IMR-90 (cell line): ENCODE measurements at places on chromosomes 7 and 10.
A peak's percentile ranks its signal among the peaks of the same experiment; 100 is the strongest.

DNA sequence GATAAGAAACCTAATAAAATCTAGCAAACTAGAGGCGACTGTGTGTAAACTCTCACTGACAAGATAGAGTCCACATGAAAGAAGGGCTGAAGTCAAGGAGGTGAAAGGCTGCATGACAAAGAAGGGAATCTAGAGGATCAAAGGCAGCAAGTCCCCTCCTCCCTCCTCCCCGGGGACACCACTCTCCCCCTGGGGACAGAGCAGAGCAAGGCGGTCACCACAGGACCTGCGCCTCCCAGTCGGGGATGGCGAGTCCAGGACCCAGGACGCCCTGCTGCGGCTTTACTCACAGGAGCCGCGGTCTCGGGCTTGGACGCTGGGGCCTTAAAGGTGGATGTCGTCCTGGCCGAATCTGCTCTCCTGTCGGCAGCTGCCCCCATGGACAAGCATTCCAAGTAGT lies 22.4 kb downstream of the BRI3 start:
- DNase-seq = no peak

- DNase-seq = no peak
Measured at GRCh38 chr7:42212541-42213090, 24.4 kb downstream of the GLI3 start.

- DNase-seq = no peak
Measured at GRCh38 chr10:65769828-65770227, 1156.0 kb upstream of the LRRTM3 start.

GRCh38 chr7:11609096-11609670 lies 222.8 kb downstream of the THSD7A start:
- DNase-seq = no peak

DNA sequence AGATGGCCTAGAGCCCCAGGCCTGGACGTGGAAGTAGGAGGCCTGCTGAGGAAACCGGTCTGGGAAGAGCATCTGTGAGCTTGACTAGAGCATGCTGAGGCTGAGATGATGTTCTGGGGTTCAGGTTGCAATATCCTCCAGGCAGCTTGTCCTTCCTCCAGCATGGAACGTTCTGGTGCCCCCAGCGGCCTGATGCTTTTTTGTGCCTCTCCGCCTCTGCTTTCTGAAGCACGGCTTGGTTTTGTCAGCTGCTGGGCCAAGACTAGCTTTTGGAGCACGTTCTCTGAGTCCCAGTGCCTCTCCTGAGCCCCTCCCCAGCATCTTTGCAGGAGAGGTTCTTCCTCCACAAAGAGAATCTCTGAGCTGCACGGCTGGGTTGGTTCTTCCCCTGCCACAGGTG lies 682.0 kb upstream of the FOXK1 start:
- DNase-seq = no peak

- DNase-seq = no peak
Measured at GRCh38 chr7:157013602-157014549, 3.4 kb upstream of the MNX1 start.

- DNase-seq = no peak
Measured at GRCh38 chr7:115995701-115996100, 34.9 kb downstream of the TFEC start.

DNA sequence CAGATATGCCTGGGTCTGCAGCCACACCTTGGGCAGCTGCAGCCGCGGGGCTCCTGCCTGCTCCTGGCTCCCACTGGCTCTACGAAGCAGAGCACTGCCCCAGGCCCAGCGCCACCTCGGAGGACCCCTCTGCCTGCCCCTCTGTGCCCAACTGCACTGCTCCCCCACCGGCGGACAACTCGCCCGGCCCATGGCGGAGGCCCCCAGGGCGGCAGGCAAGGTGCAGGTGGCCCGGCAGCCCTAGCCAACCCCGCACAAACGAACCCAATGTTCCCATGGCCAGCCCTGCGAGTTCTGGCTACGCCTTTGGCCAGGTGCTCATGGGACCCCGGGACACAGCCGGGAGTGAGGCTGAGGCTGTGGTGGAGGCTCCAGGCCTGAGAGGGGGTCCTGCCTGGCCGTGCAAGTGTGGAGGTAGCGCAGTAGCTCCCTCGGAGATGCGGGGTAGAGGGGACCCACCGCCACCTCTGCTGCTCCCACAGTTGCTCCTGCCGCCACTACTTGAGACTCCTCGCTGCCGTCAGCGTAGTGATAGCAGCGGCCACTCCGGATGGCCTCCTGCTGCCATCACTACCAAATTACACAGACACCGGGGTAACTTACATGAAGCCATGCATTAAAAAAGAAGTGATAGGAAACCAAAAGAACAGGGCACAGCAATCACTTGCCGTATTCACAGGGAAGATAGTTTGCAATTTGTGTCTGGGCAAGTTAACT lies 97.3 kb upstream of the SP4 start:
- no peak for DNase-seq

- DNase-seq = no peak
Measured at GRCh38 chr10:36266923-36267322, 624.8 kb upstream of the FZD8 start.

- peak; percentile 42 for DNase-seq
Measured at GRCh38 chr7:80581486-80582260, 56.8 kb upstream of the CD36 start.

DNA sequence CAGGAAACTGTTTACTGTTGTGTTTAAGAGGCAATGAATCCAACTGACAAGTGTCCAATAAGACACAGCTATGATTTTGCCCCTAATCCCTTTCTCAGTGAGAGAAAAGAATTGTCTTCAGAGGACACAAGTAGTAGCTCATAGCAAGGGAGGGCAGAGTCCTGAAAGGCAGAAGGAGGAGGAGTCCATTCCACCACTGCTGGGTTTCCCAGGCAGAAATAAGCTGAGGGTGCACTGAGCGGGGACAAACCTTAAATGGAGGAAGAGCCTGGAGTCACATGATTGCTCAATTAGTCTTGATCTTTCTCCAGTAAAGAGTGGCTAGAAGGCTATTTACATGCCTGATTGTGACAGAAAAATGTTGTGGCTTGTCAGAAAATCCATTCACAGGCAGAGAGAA lies 573.8 kb downstream of the POM121L12 start:
- DNase-seq = no peak

GRCh38 chr7:18425227-18425626 lies 70.3 kb upstream of the HDAC9 start:
- no peak for DNase-seq

GRCh38 chr10:110305767-110306451 lies 1.2 kb upstream of the SMNDC1 start:
- peak; percentile 95 for DNase-seq

DNA sequence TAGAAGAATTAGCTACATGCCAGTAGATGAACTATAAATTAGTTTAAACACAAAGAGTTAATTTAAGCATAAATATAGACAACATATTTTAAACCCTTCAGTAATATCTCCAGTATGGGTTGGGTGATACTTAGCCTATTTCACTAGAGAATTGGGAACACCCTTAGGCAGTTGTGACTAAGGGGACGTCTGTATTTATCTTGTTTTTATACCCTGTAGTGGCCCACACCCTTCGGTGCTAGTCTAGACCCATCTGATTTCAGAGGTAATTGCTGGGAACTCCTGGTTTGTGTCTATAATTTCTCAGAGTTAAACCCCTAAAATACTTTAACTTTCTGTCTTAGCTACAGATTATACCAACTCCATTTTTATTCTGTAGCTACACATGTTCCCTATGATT lies 11.5 kb upstream of the STEAP4 start:
- DNase-seq = no peak

DNA sequence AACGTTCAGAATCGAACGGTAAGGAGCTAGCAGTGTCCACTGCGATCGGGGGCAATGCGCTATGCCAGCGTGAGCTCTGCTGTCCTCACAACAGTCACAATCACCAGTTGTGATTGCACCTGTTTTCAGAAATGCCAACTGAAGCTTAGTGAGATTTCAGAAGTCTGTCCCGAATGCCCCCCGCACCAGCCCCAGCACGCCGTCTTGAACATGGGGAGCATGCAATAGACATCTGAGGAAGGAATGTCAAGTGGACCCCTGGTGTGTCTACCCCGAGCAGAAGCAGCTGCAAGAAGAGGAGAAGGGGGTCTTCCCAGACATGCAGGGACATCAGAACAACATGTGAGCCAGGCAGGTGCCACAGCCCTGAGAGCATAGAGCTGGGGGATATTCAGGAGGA lies 125.7 kb upstream of the CHST15 start:
- DNase-seq = no peak

DNA sequence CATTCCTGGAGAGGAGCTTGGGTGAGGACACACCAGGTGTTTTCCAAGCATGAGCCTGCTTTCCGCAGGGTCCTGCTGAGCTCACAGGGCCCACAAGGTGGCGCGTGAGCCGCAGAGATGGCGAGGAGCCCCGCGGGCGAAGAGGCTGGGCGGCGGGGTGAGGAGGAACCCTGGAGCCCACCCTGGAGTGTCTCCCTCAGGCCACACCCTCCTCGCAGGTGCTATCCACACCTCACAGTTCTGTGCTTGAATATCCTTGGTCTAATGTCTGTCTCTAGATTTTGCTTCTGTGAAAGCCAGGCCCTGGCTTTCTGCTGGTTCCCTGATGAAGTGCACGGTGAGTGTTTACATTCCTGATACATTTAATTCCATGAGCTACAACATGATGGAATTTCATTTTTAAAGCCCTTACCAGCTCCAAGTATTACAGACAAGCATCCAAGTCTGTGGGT lies 433.6 kb downstream of the ACTR3B start:
- DNase-seq = no peak

- peak; percentile 69 for DNase-seq
Measured at GRCh38 chr7:95476904-95477594, 8.7 kb upstream of the ASB4 start.

DNA sequence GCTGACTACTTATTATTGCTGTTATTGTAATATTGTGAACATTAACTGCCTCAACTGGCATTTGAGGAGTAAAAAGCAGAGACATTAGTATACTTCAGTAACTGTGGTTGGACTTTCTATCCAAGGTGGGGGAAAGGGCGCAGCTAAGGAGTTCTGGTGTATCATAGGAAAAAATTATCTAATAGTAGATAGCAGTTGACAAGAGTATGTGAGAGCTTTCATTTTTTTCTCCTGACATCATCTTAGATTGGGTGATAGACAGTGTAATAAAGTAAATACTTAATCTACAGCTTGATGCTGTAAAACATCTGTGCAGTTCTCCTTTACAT lies 68.9 kb downstream of the PHTF2 start:
- DNase-seq = peak; percentile 41

DNA sequence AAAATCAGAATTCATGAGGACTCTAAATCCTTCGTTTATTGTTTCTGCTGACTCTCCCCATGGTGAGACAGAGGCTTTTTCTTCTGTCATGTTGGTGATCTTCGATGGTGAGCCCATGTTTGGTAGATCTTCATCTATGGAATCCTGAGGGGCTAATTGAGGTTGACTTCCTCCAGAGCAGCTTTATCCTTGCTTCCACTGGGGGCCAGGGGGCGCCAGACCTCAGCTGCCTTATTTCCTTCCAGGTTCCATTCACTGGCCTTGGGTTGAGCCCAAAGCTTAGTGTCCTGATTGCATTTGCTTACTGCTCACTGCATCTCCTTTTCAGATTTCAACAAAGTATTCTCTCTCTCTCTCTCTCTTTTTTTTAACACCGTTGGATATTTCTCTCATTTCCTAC lies 80.7 kb downstream of the GCC1 start:
- DNase-seq = peak; percentile 4

- DNase-seq = peak; percentile 40
Measured at GRCh38 chr7:44959433-44959951, 19.3 kb downstream of the MYO1G start.

DNA sequence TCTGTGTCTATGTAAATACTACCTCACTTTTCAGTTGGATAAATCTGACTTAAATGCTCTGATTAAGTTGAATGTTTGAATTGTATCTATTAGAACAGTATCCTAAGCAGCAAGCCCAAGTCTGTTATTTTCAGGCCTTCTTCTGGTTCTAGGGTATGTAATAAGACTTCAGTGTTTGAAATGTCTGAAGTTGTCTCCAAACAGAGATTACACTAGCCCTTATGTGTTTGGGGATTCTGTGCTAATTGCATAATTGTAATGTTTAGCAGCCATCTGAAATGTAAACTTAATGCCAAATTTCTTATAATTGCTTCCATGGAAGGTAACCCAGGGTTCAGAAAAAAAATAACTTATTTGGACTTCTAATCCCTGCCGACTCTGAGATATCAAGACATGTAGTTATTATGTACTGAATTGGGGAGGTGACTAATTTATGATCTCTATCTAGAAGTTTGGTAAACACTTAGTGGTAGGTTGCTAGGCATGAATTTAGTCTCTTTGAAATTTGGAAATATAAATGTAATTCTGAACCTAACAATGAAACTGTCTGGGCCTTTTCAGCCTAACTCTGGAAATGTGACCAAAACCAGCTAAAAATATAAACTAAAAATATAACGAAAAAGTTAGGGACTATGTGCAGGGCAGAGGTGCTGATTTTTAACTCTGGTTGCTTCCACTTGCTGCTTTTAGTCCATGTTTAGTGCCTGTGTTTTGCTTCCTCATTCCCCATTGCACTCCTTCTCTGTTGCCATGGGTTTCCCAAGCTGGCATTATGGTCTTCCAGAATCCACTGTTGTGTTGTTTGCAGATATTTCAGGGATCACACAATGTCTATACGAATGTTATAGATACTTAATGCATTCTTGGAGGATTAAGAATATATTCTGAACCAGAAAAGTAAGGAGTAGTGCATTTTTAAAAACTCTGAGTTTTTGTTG lies 54.8 kb downstream of the MCU start:
- no peak for DNase-seq

DNA sequence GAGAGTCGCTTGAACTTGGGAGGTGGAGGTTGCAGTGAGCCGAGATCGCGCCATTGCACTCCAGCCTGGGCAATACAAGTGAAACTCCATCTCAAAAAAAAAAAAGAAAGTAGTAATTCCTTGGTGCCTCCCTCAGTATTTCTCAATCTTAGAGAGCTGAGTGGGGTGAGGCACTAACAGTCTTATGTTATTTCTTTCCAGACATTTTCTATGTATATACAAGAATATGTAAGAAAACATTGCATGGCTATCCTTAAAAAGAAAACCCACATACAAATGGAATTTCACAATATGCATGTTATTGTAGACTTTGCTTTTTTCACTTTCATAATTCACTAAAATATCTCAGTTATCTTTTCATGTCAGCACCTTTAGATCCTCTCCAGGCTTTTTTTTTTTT lies 13.6 kb upstream of the SLF2 start:
- peak; percentile 36 for DNase-seq

- DNase-seq = no peak
Measured at GRCh38 chr7:130971297-130971696, 237.3 kb upstream of the KLF14 start.

DNA sequence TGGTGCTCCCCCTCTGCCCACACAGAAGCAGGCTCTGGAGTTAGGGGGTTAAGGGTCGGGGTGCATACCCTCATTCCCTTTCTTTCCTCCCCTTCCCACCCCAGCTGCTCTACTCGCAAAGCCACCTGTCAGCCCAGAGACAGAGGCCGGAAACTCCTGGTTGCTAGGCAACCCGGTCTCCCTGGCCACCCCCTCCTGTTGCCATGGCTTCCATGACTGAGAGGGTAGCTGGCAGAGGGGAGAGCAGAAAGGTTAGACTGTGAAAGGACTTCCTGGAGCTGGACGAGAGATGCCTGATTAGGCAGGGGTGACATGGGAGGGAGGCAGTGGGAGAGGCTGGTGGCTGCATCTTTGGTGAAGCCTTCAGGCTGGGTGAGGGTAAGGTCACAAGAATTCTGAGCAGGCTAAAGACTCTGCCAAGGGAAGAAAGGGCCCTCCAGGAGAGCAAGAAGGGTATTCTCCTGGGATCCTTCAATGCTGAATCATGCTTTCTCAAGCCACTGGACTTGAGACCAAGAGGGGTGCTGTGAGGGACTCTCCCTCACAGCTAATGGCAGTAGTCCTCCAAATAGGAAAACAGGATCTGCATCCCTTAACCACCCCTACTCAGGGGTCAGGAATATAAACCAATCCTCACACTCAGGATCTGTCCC lies 5.4 kb downstream of the PSD start:
- DNase-seq = no peak

- DNase-seq = no peak
Measured at GRCh38 chr10:125781374-125781773, 5.8 kb upstream of the MMP21 start.
